ENCODE measurements at places on chromosomes 5 and 9.

DNA sequence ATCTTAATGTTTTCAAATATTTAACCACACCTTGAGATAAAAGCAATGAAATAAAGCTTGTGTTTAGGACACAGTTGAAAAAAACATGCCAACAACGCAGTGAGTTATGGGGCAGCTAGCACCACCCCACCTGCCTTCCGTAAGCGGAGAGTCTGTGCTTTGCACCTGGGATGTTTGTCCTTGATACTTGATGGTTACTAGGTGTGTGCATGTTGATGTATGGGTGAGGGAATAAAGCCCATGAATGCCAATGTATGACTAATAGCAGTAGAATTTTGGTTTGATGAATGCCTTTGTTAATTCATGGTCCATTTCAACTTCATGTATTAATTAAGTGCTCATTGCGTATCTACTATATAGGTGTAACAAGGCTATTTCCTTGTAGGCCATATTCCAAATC lies 74.0 kb downstream of the PCSK5 start:
- no peak for DNase-seq

GRCh38 chr5:179786861-179787260 lies 6.9 kb upstream of the LTC4S start:
- DNase-seq: no peak

- no peak for DNase-seq
Observed at GRCh38 chr9:136691316-136692184, 4.3 kb upstream of the AGPAT2 start.

DNA sequence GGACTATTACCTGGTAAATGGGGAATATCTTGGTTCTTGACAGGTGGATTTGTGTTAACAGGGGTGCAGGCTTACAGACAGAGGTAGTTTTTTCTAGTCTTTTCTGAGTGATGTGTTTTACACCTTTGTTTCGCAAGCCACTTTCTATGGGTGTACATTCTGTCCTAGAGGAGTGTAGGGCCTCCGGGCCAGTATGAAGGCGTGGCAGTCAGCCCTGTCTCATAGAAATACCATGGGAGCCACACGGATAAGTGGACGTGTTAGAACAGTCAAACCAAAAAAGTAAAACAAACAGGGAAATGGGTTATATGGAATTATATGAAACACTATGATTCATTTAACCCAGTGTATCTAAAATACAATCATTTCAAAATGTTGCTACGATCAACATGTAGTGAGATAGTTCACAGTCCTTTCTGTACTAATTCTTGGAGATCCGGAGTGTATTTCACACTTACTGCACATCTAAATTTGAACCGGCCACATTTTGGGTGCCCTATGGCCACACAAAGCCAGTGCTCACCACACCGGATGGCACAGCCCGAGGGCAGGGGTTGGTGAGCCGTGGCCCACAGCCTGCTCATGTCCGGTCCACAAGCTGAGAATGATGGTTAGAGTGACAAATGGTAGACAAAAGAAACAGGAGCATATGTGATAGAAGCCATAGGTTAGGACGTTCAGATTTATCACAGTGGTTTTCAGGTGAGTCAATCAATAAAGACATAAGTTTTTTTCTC lies 80.1 kb upstream of the IRX4 start:
- no peak for DNase-seq

GRCh38 chr5:151903243-151903653 lies 21.4 kb downstream of the GLRA1 start:
- peak; percentile 44 for DNase-seq
